ENCODE measurements at places on chromosomes 7 and 10. TPM values are rescaled to one million over a fixed set of nuclear protein-coding genes. Genes with fewer than 3 reads are reported as not detected.

The SPDYE3 gene
- polyA plus RNA-seq = 9.9 TPM

The SEC31B gene
- polyA plus RNA-seq = 0.13 TPM

The HOXA9 gene
- 0.20 TPM for polyA plus RNA-seq

The IL15RA gene
- 6.4 TPM for polyA plus RNA-seq

The GIMAP7 gene
- 24.1 TPM for polyA plus RNA-seq

The TFPI2 gene
- not detected for polyA plus RNA-seq

The IFIT3 gene
- 16.9 TPM for polyA plus RNA-seq

The TRIM56 gene
- 15.0 TPM for polyA plus RNA-seq

The CACNB2 gene
- 0.79 TPM for polyA plus RNA-seq

The HMX3 gene
- polyA plus RNA-seq = not detected

The RSPH10B2 gene
- not detected for polyA plus RNA-seq

The EPHA1 gene
- polyA plus RNA-seq = 0.80 TPM
